Gastroesophageal sphincter (tissue), 4 donors: ENCODE measurements at places on chromosomes 5 and 9. TPM values are rescaled to one million over a fixed set of nuclear protein-coding genes. Genes with fewer than 3 reads are reported as not detected.

Gene LRRC19
- not detected for total RNA-seq

DNA sequence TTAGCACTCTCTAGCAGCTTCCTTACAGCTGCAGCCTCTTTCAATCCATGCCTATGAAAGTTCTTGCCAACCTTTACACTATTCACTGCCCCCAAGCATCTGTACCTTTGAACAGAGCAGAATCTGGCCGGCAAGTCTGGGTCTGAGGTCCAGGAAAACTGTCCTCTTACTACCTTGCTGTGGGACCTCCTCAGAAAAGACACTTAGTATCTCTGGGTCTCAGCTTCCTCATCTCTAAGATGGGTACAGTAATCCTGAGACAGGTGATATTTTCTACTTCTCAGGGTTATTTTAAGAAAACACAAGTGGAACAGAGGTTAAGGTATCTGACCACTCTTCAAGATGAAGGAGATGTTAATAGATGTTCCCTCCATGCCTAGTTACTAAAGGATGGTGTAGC, 120.2 kb downstream of the EGFLAM start:
- no peak overlapping the region for H3K27ac ChIP-seq
- no peaks in the 10 kb centered on the region for H3K4me1 ChIP-seq
- no peak overlapping the region for H3K4me3 ChIP-seq
- no peak for ATAC-seq

Gene CENPP
- 5.7 TPM for total RNA-seq

- ATAC-seq = peak; percentile 37
- no peak overlapping the region for H3K27ac ChIP-seq
- no peak overlapping the region for H3K4me3 ChIP-seq
- H3K4me1 ChIP-seq = no peaks in the 10 kb centered on the region
- no peaks in the 10 kb centered on the region for H3K36me3 ChIP-seq
- no peaks in the 10 kb centered on the region for H3K27me3 ChIP-seq
Observed at GRCh38 chr9:95494416-95495371, 22.1 kb downstream of the PTCH1 start.

Gene CDKN2AIPNL
- total RNA-seq = 24.6 TPM

- H3K4me1 ChIP-seq = peaks cover 64% of the 10 kb centered on the region
- peak; percentile 53 for ATAC-seq
- no peaks in the 10 kb centered on the region for H3K36me3 ChIP-seq
- no peaks in the 10 kb centered on the region for H3K27me3 ChIP-seq
Observed at GRCh38 chr9:129412814-129413536, 207.9 kb downstream of the C9orf50 start.

DNA sequence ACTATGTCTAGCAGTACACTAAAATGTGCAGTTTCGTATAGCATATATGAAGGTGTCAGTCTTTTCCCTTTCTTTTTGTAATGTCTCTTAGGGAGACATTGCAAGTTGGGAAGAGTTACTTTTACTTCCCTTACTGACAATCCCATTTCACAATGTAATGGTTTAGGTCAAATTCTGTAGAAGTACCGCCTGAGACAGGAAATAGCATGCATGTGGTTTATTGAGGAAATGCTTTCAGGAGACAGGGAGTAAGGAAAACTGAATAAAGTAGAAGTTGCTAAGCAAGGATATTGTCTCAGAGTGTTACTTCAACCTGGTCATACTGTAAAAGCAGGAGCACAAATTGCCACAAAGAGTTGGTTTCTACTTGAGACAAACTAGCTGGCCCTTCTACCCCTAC, 32.1 kb upstream of the MSANTD3 start:
- H3K27ac ChIP-seq = no peak overlapping the region
- ATAC-seq = no peak
- no peaks in the 10 kb centered on the region for H3K36me3 ChIP-seq
- no peaks in the 10 kb centered on the region for H3K4me1 ChIP-seq
- no peaks in the 10 kb centered on the region for H3K27me3 ChIP-seq

DNA sequence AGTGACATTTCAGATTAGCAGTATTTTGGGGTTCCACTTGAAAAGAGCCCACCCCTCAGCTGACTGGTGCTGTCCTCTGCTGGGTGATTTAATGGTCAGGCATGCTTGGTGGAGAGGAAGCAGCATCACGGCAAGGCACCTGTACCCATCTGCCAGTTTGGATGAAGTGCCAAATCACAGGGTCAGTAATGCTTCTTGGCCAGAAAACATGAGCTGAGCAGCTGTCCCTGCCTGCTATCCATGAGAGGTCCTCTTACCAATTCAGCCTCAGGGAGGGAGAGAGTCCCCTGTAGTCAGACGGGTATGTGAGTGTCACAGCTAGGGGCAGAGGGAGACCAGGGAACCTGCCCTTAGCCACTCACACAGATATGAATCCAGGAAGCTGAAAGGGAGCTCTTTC, 137.9 kb downstream of the SEC61B start:
- no peak for ATAC-seq
- no peak overlapping the region for H3K4me3 ChIP-seq
- H3K4me1 ChIP-seq = no peaks in the 10 kb centered on the region
- no peaks in the 10 kb centered on the region for H3K36me3 ChIP-seq
- peaks cover 10% of the 10 kb centered on the region for H3K27me3 ChIP-seq

GRCh38 chr9:6576987-6577386, 68.5 kb downstream of the GLDC start:
- H3K36me3 ChIP-seq = no peaks in the 10 kb centered on the region
- ATAC-seq = no peak
- H3K4me3 ChIP-seq = no peak overlapping the region
- H3K27me3 ChIP-seq = peaks cover 37% of the 10 kb centered on the region
- no peaks in the 10 kb centered on the region for H3K4me1 ChIP-seq

GRCh38 chr5:54969856-54970828, 15.3 kb downstream of the ESM1 start:
- no peak overlapping the region for H3K27ac ChIP-seq
- no peak for ATAC-seq
- H3K27me3 ChIP-seq = peaks cover 4% of the 10 kb centered on the region
- H3K36me3 ChIP-seq = no peaks in the 10 kb centered on the region
- no peak overlapping the region for H3K4me3 ChIP-seq

Gene PCDHGA5
- total RNA-seq = 5.9 TPM

Gene ANKRD31
- total RNA-seq = not detected

GRCh38 chr5:126028336-126028735, 394.9 kb upstream of the GRAMD2B start:
- no peak for ATAC-seq
- no peaks in the 10 kb centered on the region for H3K4me1 ChIP-seq
- H3K27me3 ChIP-seq = no peaks in the 10 kb centered on the region
- H3K27ac ChIP-seq = no peak overlapping the region

- no peak overlapping the region for H3K4me3 ChIP-seq
- H3K27me3 ChIP-seq = no peaks in the 10 kb centered on the region
- ATAC-seq = no peak
- H3K27ac ChIP-seq = no peak overlapping the region
- H3K4me1 ChIP-seq = no peaks in the 10 kb centered on the region
- H3K36me3 ChIP-seq = no peaks in the 10 kb centered on the region
Observed at GRCh38 chr5:169171515-169171914, 129.4 kb downstream of the SLIT3 start.

Gene STPG3
- total RNA-seq = not detected

Gene SYK
- total RNA-seq = 4.0 TPM

- H3K27ac ChIP-seq = peak overlapping the region; percentile 72
- peaks cover 6% of the 10 kb centered on the region for H3K4me1 ChIP-seq
- no peak overlapping the region for H3K4me3 ChIP-seq
- H3K27me3 ChIP-seq = no peaks in the 10 kb centered on the region
- no peak for ATAC-seq
Observed at GRCh38 chr5:54861212-54861894, 124.0 kb downstream of the ESM1 start.

DNA sequence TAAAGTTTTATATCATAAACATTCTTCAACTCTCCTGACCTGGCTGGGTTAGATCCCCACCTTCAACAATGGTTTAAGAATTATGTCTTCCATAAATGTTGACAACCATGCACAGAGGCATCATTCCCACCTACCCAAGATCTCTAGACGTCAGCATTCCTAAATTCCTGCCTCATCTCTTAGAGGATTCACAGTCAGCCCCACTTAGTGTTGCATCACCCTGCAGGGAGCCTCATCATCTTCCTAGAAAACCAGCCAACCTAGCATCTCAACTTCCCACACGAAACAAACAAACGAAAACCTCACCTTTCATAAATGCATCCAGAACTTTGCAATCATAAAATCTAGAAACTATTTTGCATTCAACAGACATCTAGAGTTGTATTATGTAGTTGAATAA, 816.1 kb upstream of the C9orf72 start:
- H3K27ac ChIP-seq = no peak overlapping the region
- no peaks in the 10 kb centered on the region for H3K4me1 ChIP-seq
- H3K27me3 ChIP-seq = no peaks in the 10 kb centered on the region
- ATAC-seq = no peak
- H3K4me3 ChIP-seq = no peak overlapping the region

DNA sequence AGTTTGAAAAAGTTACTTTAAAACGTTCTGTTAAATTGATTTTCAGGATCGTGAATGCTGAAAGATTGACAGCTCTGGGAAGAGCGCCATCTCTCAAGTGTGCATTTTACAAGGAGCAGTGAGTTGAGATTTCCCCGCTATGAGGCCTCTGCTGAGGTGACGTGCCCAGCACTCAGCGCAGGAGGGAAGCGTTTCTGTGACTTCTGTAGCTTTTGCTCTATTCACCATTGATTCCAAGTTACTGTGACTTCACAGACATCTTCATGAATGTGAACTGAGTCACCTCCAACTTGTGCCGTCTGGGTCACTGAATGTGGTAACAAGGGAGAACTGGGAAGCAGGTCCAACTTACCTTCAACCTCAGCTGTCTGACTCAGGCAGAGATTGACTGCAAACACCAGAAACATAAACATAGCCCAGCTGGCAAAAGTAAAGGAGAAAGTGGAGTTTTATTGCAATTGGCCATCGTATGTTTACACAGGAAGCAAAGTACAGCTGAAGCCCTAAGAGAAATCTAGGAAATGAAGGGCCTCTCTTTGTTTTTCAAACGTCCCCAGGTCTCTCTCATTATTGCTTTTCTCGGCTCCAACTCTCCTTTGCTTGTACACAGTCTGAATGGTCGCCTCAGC, 428.8 kb upstream of the CLINT1 start:
- no peaks in the 10 kb centered on the region for H3K27me3 ChIP-seq
- peaks cover 9% of the 10 kb centered on the region for H3K4me1 ChIP-seq
- H3K4me3 ChIP-seq = no peak overlapping the region
- H3K36me3 ChIP-seq = no peaks in the 10 kb centered on the region
- peak; percentile 72 for ATAC-seq

Gene ECM2
- 20.1 TPM for total RNA-seq

- no peaks in the 10 kb centered on the region for H3K36me3 ChIP-seq
- no peak overlapping the region for H3K27ac ChIP-seq
- no peaks in the 10 kb centered on the region for H3K27me3 ChIP-seq
- no peak for ATAC-seq
Observed at GRCh38 chr5:163938595-163938994, 433.2 kb downstream of the MAT2B start.

Gene TAF1L
- not detected for total RNA-seq

DNA sequence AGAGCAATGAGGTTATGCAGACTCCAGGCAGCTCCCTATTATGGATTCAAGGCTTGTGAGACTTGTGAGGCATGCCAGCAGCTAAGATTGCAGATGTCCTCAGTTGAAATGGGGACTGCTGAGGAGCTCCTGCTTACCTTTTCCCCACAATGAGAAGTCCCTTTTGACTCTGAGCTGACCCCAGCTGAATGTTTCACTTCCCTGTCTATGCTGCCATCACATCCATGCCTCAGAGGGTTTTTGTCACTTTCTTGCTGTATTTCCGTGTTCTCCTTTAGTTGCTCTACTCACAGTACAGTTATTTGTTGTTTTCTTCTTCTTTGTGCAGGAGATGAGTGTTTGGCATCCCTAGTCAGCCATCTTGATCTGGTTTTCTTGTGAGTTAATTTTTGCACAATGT, 18.8 kb upstream of the OR2S2 start:
- no peak overlapping the region for H3K4me3 ChIP-seq
- no peak for ATAC-seq
- H3K27me3 ChIP-seq = peaks cover 58% of the 10 kb centered on the region

DNA sequence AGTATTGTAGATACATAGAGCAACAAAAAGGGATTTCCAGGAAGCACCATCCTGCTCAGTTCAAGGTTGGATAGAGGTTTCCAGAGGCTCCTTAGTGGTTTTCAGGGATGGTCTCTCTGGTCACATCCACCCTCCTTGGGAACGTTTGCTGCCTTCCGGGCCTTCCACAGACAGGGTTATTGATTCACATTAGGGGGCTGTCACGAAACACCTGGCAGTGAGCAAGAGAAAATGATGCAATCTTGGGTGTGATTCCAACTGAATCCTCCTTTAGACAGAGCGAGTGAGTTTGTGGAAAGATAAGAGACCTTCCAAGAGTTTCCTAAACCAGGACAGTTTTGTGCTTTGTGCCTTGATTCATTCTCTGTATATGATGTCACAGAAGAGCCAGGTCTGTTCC, 43.8 kb upstream of the CTSL start:
- H3K27me3 ChIP-seq = no peaks in the 10 kb centered on the region
- H3K4me3 ChIP-seq = no peak overlapping the region
- no peaks in the 10 kb centered on the region for H3K36me3 ChIP-seq
- ATAC-seq = no peak

GRCh38 chr9:121009650-121010049, 40.4 kb downstream of the C5 start:
- H3K27ac ChIP-seq = no peak overlapping the region
- no peak overlapping the region for H3K4me3 ChIP-seq
- H3K27me3 ChIP-seq = no peaks in the 10 kb centered on the region
- ATAC-seq = no peak
- H3K36me3 ChIP-seq = peaks cover 40% of the 10 kb centered on the region
- no peaks in the 10 kb centered on the region for H3K4me1 ChIP-seq

- no peaks in the 10 kb centered on the region for H3K27me3 ChIP-seq
- H3K27ac ChIP-seq = no peak overlapping the region
- H3K4me3 ChIP-seq = no peak overlapping the region
- no peak for ATAC-seq
- H3K4me1 ChIP-seq = no peaks in the 10 kb centered on the region
- no peaks in the 10 kb centered on the region for H3K36me3 ChIP-seq
Observed at GRCh38 chr5:160359242-160359641, 11.2 kb downstream of the C1QTNF2 start.

GRCh38 chr9:12934545-12935272, 159.9 kb downstream of the LURAP1L start:
- no peaks in the 10 kb centered on the region for H3K27me3 ChIP-seq
- H3K4me1 ChIP-seq = no peaks in the 10 kb centered on the region
- H3K4me3 ChIP-seq = no peak overlapping the region

DNA sequence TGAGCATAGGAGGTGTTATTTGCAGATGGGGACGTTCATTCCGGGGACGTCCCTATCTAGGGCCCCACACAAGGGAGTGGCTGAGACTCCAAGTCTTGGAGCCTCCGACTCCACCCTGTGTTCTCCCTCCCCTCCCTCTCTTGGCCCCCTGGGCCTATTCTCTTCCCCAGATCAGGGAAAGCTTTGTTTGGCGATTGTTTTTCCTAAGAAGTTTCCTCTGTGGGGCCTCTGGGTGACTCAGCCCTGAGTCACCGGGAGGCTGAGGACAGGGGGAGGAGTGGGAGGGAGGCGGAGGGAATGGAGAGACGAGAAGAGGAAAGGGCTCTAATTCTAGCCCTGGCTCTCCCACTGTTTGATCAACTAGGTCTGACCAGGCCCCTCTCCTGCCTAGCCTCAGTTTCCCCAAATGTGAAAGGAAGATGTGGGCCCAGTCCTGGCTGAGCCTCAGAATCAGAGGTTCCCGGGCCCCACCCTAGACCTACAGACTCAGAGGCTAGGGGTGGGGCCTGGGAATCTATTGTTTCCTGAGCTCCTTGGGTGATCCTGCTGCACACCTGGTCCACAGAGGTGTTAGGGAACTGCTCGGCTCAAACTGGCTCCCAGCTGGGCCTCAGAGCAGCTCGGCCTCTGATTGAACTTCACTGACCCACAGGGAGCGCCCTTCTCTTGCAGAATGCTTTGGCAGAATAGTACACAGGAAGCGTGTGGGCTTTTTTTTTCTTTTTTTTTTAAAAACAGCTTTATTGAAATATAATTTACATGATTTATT, 19.2 kb downstream of the GSN start:
- ATAC-seq = peak; percentile 74
- peaks cover 65% of the 10 kb centered on the region for H3K4me1 ChIP-seq
- no peak overlapping the region for H3K4me3 ChIP-seq
- H3K36me3 ChIP-seq = no peaks in the 10 kb centered on the region
- no peaks in the 10 kb centered on the region for H3K27me3 ChIP-seq
